ENCODE measurements at places on chromosomes 1 and 21.

DNA sequence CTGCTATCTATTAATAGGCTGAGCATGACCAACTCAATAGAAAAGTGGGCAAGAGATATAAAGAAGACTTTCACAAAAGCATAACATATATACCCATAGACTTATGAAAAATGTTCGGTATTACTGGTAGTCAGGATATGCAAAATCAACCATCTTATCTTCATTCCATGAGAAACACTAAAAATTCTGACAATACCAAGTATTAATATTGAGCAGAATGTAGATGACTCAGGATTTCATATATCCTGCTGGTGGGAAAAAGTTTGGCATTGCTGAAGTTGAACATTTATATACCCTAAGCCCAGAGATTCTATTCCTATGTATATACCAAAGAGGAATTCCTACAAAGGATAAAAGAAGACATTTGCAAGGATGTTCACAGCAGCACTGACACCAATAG is 138.3 kb downstream of the CLEC20A start:
- DNase-seq = no peak

GRCh38 chr1:54212872-54213271 is 12.9 kb downstream of the MRPL37 start:
- no peak for DNase-seq

GRCh38 chr1:12473596-12474362 is 144.2 kb downstream of the DHRS3 start:
- no peak for DNase-seq

DNA sequence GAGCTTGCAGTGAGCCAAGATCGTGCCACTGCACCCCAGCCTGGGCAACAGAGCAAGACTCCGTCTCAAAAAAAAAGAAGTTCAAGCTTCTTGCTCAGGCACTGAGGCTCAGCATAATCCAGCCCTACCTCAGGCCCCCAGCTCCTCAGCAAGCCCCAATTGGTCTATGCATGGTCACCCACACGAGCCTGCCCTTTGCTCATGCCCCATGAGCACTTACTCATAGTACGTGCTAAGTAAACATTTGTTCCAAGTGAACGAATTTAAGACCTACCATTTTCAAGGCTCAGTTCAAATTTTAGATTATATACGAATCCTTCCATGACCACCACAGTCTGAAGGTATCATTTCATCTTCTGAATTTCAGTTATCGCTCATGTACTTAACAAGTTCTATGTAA is 4.3 kb downstream of the PDZK1 start:
- no peak for DNase-seq

DNA sequence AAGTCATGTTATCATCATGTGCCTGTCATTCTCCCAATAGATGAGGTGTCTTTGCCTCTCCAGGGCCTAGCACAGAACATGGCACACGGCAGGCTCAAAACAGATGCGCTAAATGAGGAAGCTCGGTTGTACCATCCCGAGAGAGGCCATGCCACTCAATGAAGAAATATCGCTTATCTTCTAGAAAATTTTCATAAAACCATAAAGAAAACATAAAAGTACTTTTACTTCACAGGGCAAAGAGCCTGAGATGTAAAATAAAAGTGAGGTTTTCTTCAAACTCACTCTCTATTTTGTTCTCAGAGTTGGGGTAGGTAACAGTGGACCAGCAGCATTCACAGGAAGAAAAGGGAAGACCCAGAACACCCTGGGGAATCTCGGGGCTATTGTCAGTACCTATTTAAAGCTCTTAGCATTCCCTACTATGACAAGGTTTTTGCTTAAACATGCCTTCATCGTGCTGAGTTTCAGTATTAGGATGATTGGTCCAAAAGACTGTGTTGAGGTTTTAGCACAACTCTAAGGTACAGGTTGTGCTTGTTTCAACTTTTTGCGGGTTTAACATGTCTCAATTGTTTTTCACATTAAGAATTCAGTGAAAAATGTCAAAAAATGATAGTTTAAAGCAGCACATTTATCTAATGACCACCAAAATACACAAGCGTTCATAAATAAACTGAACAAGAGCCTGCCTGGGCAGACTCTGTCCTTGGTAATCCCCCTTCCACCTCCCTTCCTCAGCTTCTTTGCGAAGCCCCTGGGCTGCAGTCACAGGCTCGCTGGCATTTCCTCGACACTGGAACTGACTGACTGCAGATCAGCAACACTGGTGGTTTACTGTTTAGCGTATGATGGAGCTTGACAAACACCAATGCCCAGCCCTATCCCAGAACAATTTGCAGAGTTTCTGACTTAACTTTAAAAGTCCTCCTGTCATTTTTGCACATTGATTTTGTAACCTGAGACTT is 55.6 kb downstream of the COQ8A start:
- DNase-seq = no peak

GRCh38 chr1:24178407-24178806 is 8.7 kb downstream of the IFNLR1 start:
- no peak for DNase-seq

DNA sequence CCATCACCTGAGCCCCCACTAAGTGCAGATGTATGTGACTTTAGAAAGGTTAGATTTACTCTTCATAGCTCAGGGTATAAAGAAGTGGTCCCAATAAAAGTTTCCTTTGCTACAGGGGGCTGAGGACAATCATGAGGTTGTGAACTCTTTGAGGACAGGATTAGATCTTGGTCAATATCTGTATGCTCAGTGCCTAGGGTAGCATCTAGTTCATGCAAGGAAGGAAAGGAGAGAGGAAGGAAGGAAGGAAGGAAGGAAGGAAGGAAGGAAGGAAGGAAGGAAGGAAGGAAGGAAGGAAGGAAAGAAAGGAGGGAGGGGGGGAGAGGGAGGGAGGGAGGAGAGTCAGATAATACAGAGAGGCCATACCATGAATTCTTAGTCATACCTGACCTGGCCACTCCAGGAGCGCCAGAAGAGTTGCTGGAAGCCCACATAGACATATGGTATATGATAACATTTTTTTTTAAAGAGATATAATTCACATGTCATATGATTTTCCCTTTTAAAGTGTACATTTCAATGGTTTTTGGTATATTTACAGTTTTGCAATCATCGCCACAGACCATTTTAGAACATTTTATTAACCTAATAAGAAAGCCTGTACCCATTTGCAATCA is 9.7 kb upstream of the CSRP1 start:
- DNase-seq = no peak

GRCh38 chr1:35708441-35708921 is 10.2 kb downstream of the C1orf216 start:
- DNase-seq = no peak

GRCh38 chr1:206563367-206564207 is 48.7 kb downstream of the EIF2D start:
- DNase-seq = no peak

- DNase-seq = no peak
Observed at GRCh38 chr21:46243960-46244361, 15.4 kb upstream of the LSS start.

GRCh38 chr1:99176753-99177152 is 87.5 kb upstream of the PLPPR4 start:
- DNase-seq = no peak

DNA sequence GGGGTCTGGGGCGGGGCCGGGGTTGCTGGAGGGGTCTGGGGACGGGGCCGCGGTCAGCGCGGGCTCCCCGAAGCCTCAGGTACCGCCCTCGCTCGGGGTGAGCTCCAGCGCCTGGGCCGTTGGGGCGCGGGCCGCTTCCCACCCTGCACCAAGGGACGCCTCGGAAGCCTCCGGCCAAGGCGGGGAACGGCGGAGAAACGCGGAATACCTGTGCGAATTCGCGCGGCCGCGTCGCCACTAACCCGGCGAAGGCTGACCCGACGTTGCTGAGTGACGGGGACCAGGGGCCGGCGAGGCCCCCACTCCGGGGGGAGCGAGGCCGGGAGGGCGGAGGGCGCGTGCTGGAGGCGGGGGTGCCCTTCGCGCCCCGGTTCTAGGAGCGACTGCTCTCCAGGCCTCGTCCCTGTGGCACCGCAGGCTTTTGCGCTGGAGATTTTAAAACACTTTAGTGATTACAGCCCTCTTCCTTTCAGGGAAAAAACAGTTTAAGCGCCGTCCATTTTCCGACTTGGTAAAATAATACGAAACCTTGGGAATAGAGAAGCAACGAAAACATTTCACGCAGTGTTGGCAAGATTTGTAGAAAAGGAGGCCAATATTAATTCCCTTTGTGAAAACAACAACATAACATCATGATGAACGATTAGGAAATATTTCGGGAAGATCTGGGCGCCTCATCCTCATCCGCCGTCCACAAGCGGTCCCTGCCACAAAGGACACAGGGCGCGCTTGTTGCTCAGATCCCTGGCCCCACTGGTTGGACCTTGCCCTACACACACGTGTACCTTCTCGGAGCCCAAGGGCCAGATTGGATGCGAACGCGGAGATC is 971 bp upstream of the GNG4 start:
- peak; percentile 38 for DNase-seq

DNA sequence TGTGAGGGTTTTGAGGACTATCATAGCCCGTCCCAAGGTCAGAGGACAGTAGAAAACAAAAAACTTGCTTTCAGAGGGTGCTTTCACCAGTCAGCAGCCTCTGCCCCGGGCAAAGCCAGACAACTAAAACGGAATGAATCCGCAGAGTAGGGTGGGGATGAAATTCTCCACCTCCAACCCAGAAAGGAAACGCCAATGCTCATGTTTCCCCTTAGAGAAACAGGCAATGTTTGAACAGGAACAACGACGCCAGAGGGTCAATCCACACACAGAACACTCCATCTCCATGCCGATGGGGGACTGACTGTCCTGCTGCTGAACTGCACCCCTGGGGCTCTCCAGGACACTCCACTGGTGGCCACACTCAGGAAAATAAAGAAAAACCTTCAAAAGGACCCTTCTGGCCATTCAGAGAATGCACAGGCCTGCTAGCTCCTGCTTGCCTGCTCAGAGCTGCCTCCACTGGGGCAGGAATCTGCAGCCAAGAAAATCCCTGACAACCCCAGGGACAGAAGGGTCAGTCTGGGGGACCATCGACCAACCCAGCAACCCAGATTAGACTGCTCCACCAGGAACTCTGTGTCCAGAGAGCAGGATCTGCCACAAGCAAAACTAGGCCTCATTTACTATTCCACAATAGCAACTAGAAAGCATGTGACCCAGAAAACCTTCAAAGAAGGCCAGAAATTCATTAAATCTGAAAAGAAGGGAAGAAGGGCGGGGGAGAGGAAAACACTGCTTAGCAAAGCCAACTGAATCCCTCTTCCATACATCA is 116.0 kb downstream of the TOMM20 start:
- no peak for DNase-seq

DNA sequence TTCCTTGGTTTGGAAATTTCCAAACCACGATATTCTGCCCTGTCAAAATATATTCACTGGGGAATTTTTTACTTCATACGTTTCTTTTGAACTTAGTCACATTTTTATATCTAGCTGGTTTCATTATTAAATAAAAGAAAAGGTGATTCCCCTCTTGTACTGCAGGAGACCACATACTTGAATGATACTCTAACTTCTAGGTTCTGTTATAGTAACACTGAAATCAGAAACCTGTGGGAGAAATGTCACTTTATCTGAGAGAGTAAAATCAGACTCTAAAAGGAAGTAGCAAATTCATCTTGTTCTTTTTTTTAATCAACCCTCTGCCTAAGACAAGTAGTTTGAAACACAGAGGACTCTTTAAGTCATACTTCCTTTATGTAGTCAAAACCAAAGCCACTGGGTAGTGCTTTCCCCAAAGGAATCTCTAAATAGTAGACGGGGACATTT is 34.4 kb downstream of the MRPL39 start:
- no peak for DNase-seq

Measured in HTR-8/SVneo (cell line).